ENCODE measurements at places on chromosomes 6 and 20.
A peak's percentile ranks its signal among the peaks of the same experiment; 100 is the strongest.

DNA sequence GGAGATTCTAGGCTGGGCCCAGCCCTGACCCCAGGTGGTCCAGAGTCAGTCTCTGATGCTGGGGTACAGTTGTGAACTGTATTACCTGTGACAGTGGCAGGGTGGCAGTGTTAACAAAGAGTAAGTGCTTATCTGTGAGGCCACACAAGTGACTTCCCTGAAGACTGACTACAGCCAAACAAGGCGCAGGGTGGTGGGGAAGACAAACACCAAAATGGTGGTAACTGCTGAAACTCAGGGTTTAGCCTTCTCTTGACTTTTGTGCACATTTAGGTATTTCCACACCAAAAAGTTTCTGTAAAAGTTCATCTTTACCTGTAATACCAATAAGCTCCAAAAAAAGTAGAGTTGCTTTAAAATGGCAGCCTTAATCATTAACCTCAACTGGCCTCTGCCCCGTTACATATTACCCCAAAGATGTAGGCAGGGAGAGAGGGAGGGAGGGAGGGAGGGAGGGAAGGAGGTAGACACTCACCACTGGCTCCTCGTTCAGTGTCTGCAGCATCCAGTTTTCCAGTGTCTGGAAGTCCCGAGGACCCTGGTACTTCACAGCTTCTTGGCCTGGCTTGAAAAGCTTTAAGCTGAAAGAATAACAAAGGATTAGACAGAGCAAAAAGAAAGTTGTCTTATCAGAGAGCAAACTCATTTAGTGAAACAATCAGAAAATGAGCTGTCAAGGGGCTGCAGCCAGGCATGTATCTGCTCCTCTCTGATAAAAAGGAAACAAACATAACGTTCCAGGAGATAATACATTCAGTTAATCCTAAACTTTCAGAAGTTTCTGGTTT, 11.3 kb downstream of the TXNDC5 start:
- DNase-seq: peak; percentile 26

GRCh38 chr6:44788387-44788981, 401.0 kb downstream of the CDC5L start:
- no peak for DNase-seq

DNA sequence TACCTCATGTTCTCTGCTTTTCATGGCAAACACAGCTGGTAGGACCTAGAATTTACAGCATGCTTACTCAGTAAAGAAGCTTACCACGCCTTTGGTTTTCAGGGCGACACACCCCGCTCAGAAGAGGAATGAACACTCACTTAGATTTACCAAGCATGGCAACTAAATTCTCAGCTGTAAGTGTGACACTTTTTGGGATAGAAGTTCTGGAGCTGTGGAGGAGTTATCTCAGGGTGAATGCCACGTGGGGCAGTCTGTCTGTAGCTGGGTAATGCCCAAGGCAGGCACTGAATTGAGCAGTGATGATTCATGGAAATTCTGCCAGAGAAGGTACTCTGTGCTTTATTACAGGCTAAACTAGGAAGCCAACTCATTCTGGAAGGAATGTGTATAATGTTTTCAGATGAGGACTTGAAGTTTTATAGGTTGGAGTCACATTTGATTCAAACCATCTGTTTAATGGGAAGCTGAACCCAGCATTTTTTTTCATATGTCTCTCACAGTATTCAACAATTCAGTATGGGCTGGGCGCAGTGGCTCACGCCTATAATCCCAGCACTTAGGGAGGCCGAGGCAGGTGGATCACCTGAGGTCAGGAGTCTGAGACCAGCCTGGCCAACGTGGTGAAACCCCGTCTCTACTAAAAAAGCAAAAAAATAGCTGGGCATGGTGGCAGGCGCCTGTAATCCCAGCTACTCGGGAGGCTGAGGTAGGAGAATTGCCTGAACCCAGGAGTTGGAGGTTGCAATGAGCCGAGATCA, 3.5 kb upstream of the PRIM2 start:
- no peak for DNase-seq

GRCh38 chr6:23036406-23036983, 467.1 kb downstream of the HDGFL1 start:
- DNase-seq: no peak

DNA sequence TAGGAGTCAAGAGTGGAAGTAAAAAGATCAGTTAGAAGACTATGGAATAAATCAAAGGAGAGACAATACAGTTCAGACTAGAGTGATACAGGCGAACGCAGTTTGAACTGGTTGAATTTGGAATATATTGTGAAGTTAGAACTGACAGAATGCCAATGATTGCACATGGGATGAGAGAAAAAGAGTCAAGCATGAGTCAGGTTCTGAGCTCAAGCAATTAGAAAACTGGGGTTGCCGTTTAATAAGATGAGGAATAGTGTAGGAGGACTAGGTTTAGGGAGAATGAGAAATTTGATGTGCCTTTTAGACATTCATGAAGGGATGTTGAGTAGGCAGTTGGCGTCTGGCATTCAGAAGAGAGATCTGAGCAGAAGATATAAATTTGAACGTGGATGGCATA, 8.0 kb downstream of the RNF217 start:
- DNase-seq: no peak

GRCh38 chr6:114342086-114342825, 567 bp downstream of the HS3ST5 start:
- DNase-seq: no peak

- DNase-seq: no peak
Observed at GRCh38 chr20:58010186-58010585, 218.3 kb downstream of the ANKRD60 start.

GRCh38 chr6:50826803-50827202, 8.1 kb downstream of the TFAP2B start:
- no peak for DNase-seq

DNA sequence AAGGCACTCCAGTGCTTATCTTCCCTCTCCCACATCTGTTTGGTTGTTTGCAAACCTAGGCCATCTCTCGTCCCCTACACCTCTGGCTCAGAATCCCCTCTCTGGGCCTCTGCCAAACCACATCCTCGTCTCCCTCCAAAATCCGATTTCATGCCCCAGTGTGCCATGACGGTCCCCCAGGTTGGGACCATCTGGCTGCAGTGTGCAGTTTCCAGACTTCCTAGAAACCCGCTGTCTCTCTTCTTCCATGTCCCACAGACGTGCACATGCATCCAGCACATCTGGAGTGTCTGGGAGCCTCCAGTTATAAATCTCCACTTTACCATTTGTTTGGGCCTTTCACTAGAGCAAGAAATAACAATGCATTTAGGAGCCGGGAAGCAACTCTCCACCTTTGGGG, 316.2 kb downstream of the KIF16B start:
- DNase-seq: no peak

DNA sequence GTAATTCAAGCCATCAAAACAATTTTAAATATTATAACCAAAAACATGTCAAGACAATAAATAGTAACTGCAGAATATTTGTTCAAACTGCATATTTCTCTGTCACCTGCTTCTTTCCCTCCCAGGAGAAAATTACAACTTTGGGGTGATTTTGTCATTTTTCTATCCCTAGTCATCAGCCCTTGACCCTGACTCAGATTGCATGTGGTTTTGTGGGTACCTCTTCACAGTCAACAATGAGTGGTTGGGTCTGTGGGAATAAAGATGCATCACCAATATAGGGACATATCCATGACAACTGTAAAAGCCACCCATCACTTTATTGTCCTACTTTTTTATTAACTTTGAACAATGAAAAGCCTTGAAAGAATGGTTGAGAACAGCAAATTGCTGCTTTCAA, 7.3 kb downstream of the COL10A1 start:
- no peak for DNase-seq

DNA sequence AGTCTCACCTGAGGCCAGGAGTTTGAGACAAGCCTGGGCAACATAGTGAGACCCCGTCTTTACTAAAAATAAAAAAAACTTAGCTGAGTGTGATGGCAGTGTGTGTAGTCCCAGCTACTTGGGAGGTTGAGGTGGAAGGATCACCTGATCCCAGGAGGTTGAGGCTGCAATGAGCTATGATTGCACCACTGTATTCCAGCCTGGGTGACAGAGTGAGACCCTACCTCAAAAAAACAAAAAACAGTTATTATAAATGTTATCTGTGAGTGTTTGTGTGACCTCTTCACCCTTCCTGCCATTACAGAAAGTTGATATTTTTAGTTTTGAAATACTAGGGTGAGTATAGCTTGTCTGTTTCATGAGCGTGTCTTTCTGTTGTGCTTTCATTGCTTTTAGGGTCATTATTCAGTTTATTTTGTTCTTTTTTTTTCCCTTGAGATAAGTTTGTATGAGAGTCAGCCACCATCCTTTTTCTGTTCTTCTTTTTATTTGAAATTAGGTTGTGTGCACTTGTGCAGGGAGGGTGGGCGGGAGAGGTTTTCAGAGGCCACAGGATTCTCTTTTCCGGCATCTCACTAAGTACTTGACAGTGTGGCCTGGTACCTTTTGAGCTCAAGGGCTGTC, 26.2 kb downstream of the CDYL start:
- DNase-seq: no peak

DNA sequence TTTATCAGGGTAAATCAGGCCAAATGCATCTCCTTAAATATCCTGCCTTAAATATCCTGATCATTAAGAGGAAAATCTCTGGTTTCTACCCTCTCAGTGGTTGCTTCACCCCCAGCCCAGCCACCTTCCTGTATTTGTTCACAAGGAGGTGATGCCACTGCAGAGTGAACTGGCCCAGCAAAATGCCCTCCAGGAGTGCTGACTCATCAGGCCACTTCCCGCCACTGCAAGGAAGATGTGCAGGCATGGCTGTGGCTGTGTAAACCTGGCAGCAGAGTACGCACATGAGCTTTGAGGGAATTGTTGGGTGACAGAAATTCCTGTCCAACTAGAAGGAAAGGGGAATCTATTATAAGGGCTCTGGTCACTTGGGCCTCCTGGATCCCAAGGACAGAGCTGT, 13.8 kb downstream of the NQO2 start:
- no peak for DNase-seq

DNA sequence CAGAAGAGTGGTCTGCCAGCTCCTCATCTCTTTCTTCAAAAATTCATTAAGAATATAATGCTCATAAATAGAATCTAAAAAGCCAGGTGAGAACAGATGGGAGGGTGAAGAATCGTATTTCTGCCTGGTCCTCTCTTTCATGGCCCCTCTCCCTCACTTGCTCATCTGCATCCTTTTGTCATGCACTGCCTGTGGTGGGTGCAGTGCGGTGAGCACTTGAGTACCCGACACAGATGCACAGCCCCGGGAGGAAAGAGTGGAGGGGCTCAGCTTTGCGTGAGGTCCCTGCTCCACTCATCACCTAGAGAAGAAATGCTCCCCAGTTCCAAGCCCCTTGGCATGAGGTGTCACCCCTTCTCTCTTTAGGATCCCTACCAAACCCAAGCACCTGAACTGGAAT, 58.1 kb upstream of the GLP1R start:
- DNase-seq: no peak

GRCh38 chr6:87407561-87407900, 241 bp upstream of the CFAP206 start:
- DNase-seq: no peak

Measured in NAMALWA (cell line).